ENCODE measurements at places on chromosomes 5 and 9.

- DNase-seq: no peak
These were observed 42.0 kb upstream of the ADRA1B start for GRCh38 chr5:159874263-159874662.

GRCh38 chr5:100165309-100165708, 369.9 kb upstream of the FAM174A start:
- DNase-seq: no peak

GRCh38 chr9:89787595-89787994, 182.8 kb downstream of the GADD45G start:
- no peak for DNase-seq

DNA sequence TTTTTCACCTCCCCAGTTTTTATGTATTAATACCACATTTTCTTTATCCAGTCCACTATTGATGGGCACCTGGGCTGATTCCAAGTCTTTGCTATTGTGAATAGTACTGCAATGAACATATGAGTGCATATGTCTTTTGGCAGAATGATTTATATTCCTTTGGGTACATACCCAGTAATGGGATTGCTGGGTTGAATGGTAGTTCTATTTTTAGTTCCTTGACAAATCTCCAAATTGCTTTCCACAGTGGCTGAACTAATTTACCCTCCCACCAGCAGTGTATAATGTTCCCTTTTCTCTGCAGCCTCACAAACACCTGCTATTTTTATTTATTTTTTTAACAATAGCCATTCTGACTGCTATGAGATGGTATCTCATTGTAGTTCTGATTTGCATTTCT, 340.2 kb downstream of the ADAMTS6 start:
- no peak for DNase-seq

DNA sequence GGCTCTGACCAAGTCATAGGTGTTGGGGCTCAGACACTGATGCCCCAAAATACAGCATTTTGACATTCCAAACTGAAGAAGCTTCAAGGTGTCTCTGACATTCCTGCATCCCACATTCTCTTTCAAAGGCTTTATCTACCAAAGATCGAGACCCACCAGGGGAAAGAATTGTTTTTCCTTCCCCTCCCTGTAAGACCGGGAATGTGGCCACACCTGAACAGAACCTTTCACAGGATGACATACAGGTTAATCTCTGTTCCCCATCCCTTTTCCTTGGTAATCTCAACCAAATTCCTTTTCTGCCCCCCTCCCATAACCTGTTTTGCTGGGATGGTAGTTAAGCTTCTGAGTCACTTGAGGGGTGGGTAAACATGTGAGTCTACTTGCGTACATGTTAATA, 72.3 kb downstream of the IQGAP2 start:
- no peak for DNase-seq

GRCh38 chr5:167112556-167112955, 1178.9 kb upstream of the WWC1 start:
- no peak for DNase-seq

GRCh38 chr5:160470437-160471361, 49.0 kb downstream of the PTTG1 start:
- no peak for DNase-seq

GRCh38 chr5:140259500-140259899, 43.4 kb downstream of the PFDN1 start:
- DNase-seq: no peak

GRCh38 chr9:70531311-70531710, 116.9 kb upstream of the KLF9 start:
- no peak for DNase-seq

GRCh38 chr5:81226286-81226685, 6.8 kb upstream of the CKMT2 start:
- DNase-seq: no peak

GRCh38 chr9:101465326-101465915, 29.8 kb upstream of the ALDOB start:
- peak; percentile 46 for DNase-seq

Measured in BJ (cell line).